ENCODE measurements at places on chromosomes 3 and 15.

DNA sequence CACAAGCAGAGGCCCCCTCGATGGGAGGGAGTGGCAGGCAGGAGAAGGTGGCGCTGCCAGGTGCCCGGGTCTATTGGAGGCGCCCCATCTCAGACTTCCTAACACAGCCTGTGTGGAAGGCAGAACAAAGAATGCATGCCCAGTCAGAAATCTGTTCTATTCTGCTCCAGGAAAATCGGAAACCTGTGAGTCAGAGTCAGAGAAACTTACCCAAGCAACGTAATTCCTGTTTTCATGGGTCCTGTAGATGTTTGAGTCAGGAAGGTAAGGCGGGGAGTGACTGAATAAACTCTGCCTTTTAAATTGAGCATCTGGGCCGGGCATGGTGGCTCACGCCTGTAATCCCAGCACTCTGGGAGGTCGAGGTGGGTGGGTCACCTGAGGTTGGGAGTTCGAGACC is 13.7 kb downstream of the MAP6D1 start:
- no peak for DNase-seq

DNA sequence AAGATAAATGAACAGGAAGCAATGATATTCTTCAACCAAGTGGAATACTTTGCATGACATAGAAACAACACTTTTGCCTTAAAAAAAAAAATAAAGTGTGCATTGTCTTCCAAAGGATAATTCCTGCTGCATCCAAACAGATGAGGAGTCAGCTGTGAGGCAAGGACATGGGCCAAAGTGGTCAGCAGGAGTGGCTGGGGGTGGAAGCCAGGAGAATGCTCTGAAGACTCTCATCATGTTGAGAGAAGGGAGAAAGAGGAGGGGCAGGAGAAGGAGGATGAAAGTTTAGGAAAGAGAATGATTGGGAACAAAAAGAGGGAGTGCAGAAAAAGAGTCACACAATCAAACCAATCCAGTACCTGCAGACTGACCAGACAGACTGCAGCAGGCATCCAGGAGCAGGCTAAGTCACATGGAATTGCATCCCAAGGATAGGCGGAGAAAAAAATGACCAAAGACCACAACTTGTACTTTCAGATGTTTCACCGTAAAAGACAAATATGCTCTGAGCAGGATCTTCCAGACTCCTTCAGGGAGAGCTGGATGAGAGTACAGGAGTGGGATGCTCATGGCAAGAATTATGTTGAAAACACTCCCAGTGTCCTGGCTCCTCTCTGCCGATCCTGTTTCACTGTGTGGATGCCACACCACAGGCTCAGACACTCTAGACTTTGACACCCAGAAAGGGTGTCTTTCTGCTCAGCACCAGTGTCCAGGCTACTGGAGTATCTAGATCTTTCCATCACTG is 11.9 kb downstream of the ABI3BP start:
- no peak for DNase-seq

- DNase-seq = no peak
Measured at GRCh38 chr3:64129581-64129980, 95.7 kb downstream of the PRICKLE2 start.

- no peak for DNase-seq
Measured at GRCh38 chr3:16724487-16724886, 119.3 kb upstream of the DAZL start.

DNA sequence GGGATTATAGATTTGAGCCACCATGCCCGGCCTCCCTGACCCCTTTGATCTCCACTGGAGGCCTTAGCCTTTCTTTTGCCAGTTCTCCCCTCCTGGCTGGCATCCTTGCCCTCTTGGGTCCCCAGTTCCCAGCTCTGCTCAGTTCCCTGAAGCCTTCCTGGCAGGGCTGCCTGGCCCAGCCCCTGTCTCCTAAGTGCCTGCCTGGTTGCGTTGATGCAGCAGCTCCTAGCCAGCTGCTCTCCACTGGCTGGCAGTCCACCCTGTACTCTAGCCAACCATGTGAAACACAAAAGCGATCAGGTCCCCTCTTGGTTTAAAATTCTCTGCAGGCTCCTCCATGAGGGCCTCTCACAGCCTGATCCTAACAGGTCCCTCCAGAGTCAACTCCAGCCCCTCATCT is 184.7 kb downstream of the RAB11A start:
- DNase-seq = no peak

DNA sequence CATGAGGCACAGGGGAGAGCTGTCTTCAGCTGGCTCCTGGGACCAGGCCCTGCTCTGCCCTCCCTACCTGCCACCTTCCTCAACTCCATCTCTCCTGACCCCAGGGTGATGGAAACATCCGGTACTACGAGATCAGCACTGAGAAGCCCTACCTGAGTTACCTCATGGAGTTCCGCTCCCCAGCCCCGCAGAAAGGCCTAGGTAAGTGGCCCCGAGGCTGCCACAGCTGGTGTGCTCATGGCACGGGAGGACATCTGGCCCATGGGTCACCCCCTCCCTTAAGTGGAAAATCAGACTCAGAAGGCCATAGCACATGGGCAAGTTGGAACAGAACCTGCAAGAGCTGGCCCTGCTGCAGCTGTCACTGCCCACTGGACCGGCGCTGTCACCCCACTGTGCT is 105.6 kb downstream of the ANP32A start:
- DNase-seq = no peak

- no peak for DNase-seq
Measured at GRCh38 chr3:196677353-196677752, 34.7 kb downstream of the CEP19 start.

- no peak for DNase-seq
Measured at GRCh38 chr3:100613721-100614390, 4.5 kb downstream of the ADGRG7 start.

GRCh38 chr3:14899993-14900618 is 47.3 kb upstream of the NR2C2 start:
- DNase-seq = no peak

DNA sequence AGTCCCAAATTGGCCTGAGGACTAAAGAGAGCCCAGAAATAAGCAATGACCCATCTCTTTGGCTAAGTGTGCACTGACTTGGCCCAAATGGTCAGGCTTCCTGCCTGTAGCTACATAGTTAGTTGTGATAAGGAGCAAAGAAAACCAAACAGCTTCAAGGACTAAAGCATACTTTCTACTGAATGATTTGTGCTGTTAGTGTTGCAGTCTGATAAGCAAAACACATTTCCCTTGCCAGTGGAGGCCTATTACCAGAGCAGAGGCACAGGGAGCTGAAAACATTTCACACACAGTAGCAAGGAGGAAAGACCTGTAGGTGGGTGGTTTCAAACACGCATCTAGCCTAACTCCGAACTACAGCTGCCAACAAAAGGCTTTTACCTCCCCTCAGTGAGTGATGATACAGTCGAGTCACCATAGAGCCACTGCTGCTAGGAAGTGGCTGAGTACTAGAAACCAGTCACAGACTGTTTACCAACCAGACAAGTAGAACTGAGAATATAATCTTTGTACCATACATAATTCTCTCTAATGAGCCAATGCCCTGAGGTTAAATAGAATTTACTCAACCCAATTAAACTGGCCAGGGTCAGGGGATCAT is 222.3 kb upstream of the THBS1 start:
- no peak for DNase-seq

DNA sequence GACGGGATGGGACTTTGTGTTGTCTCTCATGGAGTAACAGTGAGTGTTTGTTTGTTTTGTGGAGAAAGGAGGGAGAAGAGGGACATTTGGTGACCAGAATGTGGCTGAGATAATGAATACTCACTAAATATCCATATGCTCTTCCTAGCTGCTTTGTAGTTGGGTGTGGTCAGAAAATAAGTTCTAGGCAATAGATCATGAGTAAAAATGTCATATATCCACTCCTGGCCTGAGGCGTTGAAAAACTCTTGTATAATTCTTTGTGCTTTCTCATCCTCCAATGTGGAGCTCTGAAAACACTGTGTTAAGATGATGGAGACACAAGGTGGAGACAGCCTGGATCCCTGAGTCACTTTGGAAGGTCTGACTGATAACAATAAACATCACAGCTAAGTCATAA is 28.0 kb upstream of the IL16 start:
- no peak for DNase-seq

- no peak for DNase-seq
Measured at GRCh38 chr3:178785961-178786360, 249.7 kb downstream of the KCNMB2 start.

- DNase-seq = no peak
Measured at GRCh38 chr3:151827816-151828215, 13.9 kb downstream of the AADAC start.

DNA sequence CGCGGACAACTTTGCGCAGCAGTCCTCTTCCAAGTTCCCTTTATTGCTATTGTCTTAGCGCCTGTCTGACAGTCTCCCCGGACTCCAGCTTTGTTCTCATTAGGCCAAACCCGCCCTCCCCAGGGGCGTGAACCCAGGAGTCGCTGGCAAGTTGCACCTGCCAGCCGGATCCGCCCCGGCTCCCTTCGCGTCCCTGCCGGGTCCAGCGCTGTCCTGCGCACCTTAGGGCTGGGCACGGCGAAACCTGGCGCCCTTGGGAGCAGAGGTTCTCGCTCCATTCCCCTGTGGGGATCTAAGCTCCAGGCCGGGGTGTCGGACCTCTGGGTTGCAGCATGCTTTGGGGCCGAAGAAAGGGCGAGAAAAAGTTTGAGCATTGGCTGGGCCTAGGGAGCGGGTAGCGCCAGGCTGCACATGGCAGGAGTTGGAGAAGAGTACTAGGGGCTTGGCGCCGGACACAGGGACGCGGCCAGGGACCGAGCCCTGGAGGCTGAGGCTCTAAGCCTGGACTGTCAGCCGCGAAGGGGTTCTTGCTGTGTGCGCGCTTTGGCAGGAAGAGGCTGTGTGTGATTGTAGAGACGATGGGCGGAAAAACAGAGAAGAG is 335.1 kb upstream of the THRB start:
- peak; percentile 14 for DNase-seq

GRCh38 chr3:16350597-16351318 is 85.7 kb downstream of the OXNAD1 start:
- DNase-seq = peak; percentile 37

DNA sequence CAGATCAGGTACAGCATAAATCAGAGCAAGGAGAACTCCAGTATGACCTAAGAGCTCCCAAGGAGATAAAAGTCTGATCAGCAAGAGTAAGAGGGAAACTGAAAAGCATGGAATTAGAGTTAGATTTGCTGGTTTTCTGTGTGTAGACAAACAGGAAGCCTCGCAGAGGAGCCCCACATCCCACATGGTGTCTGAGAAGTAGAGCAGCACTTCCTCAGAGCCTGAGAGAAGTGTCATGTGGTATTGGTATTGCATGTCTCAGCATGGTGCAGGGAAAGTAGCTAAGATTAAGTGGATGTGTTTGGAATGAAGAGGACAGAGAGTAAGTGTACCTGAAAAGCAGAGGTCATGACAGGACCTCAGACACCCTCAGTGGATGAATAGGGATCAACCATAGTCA is 175.4 kb upstream of the GBE1 start:
- no peak for DNase-seq

- no peak for DNase-seq
Measured at GRCh38 chr3:36840453-36840921, 76.1 kb upstream of the DCLK3 start.

DNA sequence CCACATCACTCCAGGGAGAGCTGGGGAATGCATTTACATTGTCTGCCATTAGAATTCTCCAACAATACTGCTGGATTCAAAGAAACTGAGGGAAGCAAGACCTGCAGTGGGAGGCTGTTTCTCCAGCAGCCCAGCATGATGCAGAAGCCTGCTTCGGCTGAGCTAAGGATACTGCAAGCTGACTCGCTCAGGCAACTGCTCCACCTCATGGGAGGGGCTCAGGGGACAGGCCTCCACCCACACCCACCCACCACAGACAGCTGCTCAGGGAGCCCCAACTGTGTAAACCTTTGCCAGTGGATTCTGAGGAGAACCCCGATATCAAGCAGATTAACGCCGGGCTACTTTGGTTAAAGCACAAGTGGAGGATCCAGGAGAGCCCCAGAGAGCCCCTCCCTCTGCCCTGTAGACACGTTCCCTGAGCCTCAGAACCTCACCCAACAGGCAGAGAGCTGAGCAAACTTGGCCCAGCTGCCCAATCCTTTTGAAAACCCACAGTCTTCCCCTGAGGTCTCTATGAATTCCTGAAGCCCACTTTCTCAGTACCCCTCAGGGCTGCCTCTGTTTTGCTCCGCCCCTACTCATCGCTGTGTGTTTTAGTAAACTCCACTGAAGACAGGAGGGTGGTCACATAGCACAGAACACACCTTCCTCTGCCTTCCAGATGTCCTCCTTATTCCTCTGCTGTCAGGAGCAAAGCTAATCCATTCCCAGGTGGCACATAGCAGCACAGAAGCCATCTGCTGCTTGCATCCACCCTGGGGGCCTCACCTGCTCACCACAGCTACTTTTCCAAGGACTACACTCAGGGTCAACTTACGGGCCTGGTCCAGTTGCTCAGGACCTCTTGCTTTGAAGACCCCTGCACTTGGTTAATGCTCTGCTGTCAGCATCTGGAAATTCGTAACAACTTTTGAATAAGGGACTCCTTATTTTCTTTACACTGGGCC is 269.0 kb downstream of the ABHD5 start:
- DNase-seq = no peak

- no peak for DNase-seq
Measured at GRCh38 chr3:14138109-14138877, 13.4 kb downstream of the TMEM43 start.

DNA sequence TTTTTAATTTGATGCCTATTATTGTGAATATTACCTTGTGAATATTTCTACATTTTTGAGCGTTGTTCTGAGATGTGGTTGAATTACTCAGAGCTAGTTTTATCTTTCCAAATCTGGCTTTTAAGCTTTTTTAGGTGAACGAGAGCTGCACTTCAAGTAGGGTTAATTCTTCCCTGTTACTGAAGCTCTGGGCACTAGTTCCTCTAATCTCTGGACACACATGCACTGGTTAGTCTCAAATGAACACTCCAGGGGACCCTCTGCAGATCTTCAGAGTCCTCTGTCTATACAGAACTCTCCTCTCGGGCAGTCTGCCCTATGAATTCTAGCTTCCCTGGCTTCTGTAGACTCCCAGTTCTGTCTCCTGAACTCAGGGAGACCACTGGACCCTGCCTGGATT is 237.5 kb upstream of the TBC1D5 start:
- no peak for DNase-seq

DNA sequence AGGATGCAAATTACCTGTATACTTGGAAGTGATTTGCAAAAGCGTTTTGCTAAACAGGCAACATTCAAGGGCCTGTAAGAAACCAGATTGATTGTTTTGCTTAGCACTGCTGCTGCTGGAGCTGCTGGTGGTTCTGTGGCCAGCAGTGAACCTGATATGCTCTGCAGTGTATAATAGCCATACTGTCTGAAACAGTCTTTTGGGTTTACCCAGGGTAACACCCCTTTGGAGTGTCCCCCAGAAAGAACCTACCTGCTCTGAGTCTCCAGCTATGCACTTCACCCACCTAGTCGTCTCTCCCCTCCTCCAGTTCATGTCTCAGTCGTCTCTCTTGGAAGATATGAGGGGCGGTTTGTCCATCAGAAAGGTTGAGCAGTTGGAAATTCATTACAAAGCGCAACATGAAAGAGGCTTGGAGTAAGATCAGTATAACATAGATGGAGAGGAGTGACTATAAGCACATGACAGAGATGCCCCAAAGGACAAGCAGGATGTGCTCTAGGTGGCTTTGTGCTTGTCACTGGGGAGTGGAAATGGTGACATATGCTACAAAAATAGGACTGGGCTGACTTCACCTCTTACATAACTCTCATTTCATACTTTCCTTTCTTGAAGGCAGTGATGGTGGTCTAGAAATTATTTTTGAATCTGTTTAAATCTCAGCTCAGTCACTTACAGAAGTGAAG is 3.8 kb downstream of the MKRN2 start:
- DNase-seq = no peak

GRCh38 chr3:135051409-135051973 is 256.4 kb downstream of the EPHB1 start:
- DNase-seq = no peak

- no peak for DNase-seq
Measured at GRCh38 chr3:14369675-14370669, 32.4 kb upstream of the SLC6A6 start.

- no peak for DNase-seq
Measured at GRCh38 chr3:54878145-54878544, 49.7 kb downstream of the LRTM1 start.

All from GM03348 (cell line).